ENCODE measurements at places on chromosomes 16 and 17.

GRCh38 chr17:77182205-77183172 lies 41.7 kb downstream of the SEC14L1 start:
- DNase-seq: no peak

GRCh38 chr16:76035689-76036088 lies 241.5 kb upstream of the CNTNAP4 start:
- DNase-seq: no peak

- DNase-seq: no peak
These were observed 47.5 kb downstream of the BAIAP2 start for GRCh38 chr17:81082177-81083073.

GRCh38 chr17:49452661-49453060 lies 38.0 kb upstream of the PHB1 start:
- DNase-seq: no peak

DNA sequence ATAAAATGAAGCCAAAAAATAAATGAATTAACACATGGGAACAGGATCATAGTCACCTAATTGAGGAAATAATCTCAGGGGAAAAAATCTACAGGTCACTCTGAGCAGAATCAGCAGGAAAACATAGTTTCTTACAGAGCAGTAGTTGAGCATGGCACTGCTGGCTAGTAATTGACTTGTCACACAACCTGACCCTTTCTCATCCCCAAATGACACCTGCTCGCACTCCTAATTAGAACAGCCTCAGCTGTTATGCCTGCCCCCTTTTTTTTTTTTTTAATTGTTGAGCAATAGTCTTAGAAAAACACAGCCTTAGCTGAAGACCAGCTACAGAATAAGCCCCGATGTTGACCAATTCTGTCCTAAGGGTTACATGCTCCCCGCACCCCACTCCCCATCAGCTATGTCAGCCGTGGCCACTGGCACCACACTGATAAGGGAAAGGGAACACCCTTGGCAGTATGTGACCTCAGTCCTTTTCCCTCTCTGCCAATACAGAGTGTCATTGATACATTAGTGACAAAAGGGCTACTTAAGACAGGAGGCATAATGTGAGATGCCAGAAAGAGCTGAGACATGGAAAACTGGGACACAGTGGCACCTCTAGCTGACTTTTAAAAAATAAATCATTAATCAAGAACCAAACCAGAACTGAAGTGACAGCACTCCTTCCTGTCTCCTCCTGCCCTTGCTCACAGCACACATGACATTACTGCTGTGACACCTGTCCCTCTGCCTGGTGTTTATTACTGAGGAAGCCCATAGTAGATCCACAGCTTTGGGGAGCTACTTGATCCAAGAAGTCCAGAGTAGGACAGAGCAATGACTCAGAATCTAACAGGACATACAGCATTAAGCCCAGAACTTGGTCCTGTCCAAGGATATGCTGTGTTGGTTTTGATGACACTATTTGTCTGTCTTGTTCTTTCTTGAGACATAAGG lies 41.7 kb downstream of the WDR59 start:
- no peak for DNase-seq

DNA sequence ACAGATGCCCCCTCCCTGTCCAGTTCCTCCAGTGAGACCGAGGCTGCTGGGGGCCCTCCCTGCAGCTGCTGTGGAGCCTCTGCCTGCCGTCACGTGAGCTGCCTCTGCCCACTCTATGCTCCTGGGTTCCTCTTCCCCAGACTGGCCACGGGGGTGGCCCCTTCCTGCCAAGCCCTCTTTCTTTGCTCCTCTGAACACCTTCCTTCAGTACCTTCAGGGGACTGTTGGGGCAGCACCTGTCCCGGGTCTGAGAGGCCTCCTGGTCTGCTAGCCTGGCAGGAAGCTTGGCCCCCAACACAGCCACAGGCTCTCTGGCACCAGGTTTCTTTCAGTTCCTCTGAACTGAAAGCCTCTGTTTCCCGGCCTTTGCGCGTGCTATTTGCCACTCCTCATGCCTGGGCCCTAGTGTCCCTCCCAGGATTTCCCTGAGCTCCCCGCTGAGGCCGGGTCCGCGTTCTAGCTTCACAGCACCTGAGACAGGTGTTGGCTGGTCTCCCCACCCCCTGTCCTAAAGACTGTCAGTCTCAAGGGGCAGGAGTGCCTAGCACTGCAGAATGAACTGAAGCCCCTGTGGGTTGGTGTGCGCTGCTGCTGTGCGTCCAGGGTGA lies 6.6 kb upstream of the ATP6V0C start:
- no peak for DNase-seq

DNA sequence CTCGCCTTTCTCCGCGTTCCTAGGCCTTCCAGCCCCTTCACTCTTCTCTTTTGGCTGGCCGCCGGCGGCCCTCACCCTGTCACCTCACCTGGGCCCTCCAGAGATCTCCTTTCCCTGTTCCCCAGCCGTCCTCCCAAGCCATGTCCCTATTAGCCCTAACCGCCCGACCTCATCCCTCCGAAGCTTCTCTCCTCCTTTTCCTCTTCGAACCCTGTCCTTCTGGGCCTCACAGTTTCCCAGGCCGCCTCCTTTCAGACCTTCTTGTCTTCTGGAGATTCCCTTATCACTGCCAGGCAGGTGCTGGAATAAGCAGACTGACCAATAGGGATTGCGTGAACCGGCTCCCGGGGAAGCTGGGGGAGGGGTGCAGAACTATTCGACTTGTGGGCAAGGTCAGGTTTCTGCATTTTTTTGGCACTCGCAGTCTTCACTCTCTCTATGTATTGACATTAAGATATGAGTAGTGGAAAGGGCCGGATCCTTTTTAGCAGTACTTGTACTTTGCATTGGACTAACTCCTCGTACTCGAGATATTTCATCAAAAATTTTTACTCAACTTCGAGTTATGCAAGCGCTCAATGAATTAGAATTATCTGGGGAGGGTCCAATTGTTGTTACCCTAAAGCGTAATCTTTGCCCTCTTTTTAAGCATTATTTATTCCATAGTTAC lies 690 bp downstream of the RHOT1 start:
- DNase-seq: peak; percentile 82

GRCh38 chr17:693791-694638 lies 20.6 kb downstream of the VPS53 start:
- no peak for DNase-seq

DNA sequence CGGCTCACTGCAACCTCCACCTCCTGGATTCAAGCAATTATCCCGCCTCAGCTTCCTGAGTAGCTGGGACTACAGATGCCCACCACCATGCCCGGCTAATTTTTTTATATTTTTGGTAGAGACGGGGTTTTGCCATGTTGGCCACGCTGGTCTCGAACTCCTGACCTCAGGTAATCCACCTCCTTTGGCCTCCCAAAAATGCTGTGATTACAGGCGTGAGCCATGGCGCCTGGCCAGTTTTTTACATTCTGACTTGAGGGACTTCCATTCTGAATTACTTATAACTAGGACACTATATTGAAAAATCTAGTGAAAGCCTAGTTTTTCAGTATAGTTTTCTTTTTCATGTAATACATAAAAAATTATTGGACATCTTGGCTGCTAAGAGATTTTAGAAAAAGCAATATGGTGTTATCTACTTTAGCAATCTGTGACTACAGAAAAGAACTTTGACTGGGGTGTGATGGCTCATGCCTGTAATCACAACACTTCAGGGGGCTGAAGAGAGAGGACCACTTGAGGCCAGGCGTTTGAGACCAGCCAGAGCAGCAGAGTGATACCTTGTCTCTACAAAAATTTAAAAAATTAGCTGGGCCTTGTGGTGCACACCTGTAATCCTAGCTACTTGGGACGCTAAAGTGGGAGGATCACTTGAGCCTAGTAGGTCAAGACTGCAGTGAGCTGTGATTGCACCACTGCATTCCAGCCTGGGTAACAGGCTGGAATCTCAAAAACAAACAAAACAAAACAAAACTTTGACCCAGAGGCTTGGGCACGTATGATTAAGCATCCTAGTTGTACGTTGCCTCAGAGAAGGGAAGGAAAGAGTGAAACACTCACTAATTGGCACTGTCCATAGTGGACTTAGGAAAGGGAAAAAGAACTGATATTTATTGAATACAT lies 26.8 kb upstream of the GOSR1 start:
- no peak for DNase-seq

GRCh38 chr16:2999929-3000328 lies 12.8 kb upstream of the CLDN9 start:
- DNase-seq: no peak

- no peak for DNase-seq
These were observed 32.5 kb downstream of the PHKB start for GRCh38 chr16:47493381-47494337.

- peak; percentile 93 for DNase-seq
These were observed 5.4 kb downstream of the MYO1C start for GRCh38 chr17:1486802-1487695.

- DNase-seq: no peak
These were observed 95.5 kb upstream of the GSE1 start for GRCh38 chr16:85517563-85518179.

DNA sequence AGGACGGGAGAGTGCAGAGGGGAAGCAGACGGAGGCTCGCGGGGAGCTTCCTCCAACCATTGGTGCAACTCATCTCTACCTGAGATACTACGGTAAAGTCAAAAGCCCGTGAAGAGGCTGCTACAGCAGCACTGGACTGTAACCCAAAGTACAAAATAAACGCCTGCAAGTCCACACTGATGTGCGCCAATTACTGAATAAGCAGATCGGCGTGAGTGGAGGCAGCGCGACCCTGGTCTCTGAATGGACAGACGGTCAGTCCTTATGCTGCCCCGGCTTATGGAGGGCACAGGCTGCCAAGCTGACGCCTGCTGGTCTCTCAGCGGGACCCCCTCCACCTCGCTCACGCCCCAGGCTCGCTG lies 58.5 kb downstream of the LMF1 start:
- no peak for DNase-seq

GRCh38 chr17:21113716-21114115 lies 13.0 kb upstream of the DHRS7B start:
- no peak for DNase-seq

DNA sequence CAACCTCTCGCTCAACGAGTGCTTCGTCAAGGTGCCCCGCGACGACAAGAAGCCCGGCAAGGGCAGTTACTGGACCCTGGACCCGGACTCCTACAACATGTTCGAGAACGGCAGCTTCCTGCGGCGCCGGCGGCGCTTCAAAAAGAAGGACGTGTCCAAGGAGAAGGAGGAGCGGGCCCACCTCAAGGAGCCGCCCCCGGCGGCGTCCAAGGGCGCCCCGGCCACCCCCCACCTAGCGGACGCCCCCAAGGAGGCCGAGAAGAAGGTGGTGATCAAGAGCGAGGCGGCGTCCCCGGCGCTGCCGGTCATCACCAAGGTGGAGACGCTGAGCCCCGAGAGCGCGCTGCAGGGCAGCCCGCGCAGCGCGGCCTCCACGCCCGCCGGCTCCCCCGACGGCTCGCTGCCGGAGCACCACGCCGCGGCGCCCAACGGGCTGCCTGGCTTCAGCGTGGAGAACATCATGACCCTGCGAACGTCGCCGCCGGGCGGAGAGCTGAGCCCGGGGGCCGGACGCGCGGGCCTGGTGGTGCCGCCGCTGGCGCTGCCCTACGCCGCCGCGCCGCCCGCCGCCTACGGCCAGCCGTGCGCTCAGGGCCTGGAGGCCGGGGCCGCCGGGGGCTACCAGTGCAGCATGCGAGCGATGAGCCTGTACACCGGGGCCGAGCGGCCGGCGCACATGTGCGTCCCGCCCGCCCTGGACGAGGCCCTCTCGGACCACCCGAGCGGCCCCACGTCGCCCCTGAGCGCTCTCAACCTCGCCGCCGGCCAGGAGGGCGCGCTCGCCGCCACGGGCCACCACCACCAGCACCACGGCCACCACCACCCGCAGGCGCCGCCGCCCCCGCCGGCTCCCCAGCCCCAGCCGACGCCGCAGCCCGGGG lies 1.3 kb downstream of the FOXC2 start:
- no peak for DNase-seq

Data from left colon (tissue), 2 donors.